ENCODE measurements at places on chromosomes 1 and 21.

DNA sequence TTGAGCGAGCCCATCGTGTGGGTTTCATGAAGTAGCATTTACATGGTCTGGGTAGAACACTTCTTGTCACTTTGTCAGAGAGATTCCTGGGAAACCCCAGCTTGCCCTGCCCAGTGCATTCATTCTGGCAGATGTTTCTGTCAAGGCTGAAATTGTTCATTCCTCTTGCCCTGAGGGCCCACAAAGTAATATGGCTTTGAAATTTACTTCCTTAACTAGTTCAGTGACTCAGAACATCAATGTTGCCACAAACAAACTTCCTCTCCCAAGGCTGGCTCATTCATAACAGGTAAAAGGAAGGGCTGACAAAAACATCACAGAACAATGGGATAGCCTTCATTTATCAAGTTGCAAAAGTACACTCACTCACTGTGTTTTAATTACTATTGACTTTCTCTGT lies 5.0 kb upstream of the KIAA0040 start:
- DNase-seq: no peak

GRCh38 chr1:163119707-163120106 lies 50.5 kb downstream of the RGS4 start:
- no peak for DNase-seq

DNA sequence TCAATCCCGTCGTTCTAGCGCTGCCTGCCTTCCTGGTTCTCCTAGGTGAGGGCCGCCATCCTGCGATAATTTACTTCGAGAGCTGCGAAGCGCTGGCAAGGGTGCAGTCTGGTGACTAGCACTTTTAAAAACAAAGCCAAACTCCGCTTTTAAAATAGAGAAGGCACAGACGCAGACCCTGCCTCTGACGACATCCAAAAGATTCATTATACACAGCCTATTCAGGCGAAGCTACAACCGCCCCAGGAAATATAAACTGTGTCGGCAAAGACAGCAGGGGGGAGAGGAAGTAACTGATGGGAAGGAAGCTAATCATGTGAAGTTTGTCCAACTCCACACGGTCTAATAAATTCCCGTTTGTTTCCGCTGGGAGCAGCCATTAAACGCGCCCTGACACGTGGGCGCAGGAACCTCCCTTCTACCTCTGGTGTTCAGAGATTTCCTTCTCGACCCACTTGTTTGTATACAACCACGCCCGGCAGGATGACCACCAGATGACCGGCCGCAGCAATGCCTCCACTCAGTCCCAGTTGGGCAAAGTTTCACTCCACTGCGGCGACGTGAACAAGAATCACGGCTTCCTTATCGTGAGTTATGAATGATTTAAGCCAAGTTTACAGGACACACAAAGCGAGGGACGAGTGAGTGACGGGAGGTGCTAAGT lies 1.3 kb downstream of the GNG12 start:
- no peak for DNase-seq

GRCh38 chr1:230972855-230973271 lies 5.8 kb downstream of the TTC13 start:
- DNase-seq: peak; percentile 59

- DNase-seq: no peak
Measured at GRCh38 chr1:192459467-192459866, 116.1 kb upstream of the RGS1 start.

GRCh38 chr1:64980745-64981600 lies 14.6 kb upstream of the JAK1 start:
- no peak for DNase-seq

- no peak for DNase-seq
Measured at GRCh38 chr1:163035446-163036249, 33.5 kb upstream of the RGS4 start.

GRCh38 chr1:159175571-159175970 lies 4.2 kb downstream of the CADM3 start:
- no peak for DNase-seq

GRCh38 chr1:54927472-54928240 lies 40.7 kb upstream of the DHCR24 start:
- no peak for DNase-seq

DNA sequence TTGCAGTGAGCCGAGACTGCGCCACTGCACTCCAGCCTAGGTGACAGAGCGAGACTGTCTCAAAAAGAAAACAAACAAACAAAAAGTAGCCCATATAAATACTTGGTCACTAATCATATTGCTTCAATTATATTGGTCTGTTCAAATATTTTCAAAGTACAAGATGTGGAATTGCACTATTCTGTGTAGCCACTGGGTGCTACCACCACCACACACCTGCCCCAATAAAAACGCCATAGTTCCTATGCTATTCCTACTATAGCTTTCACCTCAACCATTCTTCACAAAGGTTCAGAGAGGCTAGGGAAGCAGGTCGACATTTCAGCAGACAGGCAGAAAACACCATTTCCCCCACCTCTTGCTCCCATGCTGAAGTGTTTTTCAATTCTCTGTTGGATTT lies 16.7 kb downstream of the NDC1 start:
- no peak for DNase-seq

DNA sequence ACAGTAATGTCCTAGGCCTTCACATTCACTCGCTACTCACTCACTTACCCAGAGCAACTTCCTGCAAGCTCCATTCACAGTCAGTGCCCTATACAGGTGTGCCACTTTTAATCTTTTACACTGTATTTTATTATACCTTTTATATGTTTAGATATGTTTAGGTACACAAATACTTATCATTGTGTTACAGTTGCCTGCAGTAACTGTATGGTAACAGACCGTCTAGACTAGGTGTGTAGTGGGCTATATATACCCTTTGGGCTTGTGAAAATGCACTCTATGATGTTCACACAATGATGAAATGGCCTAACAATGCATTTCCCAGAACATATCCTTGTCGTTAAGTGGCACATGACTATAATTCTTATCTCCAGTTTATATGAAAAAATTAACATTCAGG lies 204.5 kb upstream of the HMCN1 start:
- DNase-seq: no peak

- no peak for DNase-seq
Measured at GRCh38 chr1:68206848-68207689, 25.3 kb downstream of the WLS start.

DNA sequence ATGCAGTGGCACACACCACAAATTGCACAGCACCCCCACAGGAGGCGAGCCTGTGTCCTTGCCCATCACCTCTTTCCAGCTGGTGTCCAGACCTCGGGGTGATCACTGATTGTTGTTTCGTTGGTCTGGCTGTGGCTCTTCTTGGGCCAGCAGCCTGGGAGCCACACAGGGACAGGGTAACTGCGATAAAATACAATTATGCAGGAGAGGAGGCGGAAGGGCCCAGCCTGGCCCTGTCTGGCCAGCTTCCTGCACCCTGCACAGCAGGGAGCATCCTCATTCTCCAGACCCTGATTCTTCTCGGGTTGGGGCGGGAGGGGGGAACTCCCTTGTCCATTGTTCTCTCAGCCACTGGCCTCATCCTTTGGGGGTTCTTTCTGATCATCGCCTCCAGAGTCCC lies 83.6 kb downstream of the ADARB1 start:
- no peak for DNase-seq

GRCh38 chr1:37553598-37553926 lies 531 bp downstream of the SNIP1 start:
- no peak for DNase-seq

DNA sequence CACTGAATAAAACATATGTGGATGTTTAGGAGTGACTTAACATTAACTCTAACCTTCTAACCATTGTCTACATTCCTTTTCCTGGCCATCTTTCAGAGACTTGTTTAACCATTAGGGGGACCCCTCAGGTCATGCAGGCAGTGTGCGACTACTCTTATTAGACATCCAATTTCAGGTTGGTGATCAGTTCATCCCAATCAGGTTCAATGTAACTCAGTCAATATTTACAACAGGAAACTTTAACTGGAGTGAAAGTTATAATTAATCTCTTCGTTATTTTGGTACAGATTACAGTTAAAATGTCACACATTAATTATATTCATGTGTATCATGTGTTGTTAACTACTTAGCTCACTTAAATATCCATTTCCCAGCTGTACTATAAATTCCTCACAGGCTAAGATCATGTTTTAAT lies 68.8 kb upstream of the RGS1 start:
- DNase-seq: no peak

- no peak for DNase-seq
Measured at GRCh38 chr1:236480758-236481436, 42.9 kb upstream of the LGALS8 start.

DNA sequence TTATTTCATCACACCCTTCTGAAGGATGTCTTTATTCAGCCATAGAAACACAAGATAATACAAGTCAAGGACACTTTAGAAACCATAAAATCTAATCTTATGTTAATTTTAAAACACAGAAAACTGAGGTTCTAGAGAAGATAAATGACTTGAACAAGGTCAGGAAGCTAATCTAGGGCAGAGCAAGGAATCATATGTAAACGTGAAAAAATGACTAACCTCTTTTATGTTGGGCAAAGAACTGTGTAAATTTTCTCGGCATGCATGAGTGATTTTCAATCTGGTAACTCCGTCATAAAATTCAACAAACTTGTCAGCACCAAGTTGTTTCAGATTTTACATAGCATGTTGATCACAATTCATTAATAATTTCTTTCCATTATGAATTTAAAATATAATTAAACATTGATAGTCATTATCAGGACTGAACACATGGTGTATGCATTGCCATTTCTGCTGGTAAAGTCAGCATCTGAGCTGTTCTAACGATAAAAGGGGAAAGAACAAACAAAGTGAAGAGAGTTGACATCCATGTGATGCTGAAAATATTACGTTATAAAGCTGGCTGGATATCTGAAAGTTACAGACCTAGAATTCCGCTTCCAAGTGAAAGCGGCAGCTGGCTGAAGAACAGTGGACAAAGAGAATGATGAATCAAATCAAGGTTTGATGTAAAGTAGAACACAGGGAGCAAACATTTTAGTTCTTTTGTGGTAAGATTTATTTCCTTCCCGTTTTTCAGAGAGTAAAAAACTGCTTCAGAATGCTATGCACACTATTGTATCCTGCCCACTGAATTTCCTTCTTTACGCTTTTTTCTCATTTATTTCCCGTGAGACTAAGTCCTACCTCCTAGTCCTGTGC lies 1037.4 kb upstream of the TMPRSS15 start:
- no peak for DNase-seq

DNA sequence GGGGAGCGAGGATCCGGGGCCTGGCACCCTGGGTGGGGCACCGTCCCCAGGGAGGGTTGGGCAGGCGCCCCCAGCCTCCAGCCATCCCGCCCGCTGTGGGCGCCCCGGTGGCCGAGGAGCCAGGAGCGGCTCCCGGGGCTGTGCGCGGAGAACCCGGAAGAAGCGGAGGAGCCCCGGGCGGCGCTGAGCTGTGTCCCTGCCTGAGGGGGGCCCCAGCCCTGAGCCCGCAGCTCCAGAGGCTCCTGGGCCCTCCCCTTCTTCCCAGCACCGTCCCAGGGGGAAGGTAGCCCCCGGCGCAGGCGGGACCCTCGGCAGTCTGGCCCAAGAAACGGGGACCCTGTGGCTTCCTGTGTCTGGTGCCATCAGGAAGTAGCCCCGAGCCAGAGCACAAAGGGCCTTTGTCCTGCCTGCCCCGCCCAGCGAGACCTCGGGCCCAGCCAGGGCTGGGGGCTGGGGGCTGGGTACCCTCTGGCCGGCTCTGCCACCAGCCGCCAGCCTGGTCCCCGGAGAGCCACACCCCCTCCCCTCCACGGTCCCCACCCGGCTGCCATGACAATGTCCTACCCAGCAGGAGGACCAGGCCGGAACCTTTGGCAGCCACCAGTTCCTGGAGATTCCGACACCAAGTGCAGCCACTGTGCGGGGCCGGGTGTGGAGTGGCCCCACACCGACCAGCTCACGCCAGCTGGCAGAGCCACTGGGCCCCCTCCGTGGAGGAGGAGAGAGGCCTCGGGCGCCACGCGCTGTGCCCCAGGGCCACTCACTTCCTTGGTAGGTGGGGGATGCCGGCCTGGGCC lies 15.6 kb upstream of the TTLL10 start:
- DNase-seq: no peak

- no peak for DNase-seq
Measured at GRCh38 chr1:228717081-228717480, 18.2 kb upstream of the RHOU start.

DNA sequence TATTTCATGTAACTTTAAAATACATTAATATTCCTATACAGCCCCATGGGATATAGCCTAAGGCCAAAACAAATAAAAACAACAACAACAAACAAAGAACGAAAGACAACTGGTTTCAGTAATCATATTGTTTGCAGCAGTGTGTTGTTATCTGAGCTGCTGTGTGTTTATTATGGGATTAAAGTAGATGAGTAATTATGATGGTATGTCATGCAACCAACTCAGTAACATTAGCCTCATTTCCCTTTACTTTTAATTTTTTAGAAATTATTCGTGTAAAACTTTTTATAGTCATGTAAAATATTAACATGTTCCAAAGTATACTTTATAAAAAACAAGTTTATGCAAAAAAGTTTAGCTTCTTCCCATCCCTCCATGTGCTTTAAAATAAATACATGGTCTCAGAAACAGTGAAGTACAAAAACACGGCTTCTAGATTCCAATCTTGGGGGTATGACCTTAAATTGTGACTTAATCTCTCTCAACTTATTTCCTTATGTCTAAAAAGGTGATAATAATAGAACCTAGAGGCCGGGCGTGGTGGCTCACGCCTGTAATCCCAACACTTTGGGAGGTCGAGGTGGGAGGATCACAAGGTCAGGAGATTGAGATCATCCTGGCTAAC lies 176.1 kb downstream of the SLC45A1 start:
- no peak for DNase-seq

GRCh38 chr1:171570295-171570694 lies 51.7 kb upstream of the MYOCOS start:
- no peak for DNase-seq

All from effector memory CD4-positive, alpha-beta T cell (primary cell).